Stimulated activated CD8-positive, alpha-beta memory T cell treated with anti-CD3 and anti-CD28 coated beads, Interleukin-7, amount 100 ng/mL, for 4 hours (primary cell): ENCODE measurements at places on chromosomes 3 and 15.

- DNase-seq: peak; percentile 51
Measured at GRCh38 chr15:66702035-66702786, at the start of gene SMAD6. Gene SMAD6 (plus strand): TSS chr15:66702236. CDS start chr15:66703259, 1,023 bp downstream.

DNA sequence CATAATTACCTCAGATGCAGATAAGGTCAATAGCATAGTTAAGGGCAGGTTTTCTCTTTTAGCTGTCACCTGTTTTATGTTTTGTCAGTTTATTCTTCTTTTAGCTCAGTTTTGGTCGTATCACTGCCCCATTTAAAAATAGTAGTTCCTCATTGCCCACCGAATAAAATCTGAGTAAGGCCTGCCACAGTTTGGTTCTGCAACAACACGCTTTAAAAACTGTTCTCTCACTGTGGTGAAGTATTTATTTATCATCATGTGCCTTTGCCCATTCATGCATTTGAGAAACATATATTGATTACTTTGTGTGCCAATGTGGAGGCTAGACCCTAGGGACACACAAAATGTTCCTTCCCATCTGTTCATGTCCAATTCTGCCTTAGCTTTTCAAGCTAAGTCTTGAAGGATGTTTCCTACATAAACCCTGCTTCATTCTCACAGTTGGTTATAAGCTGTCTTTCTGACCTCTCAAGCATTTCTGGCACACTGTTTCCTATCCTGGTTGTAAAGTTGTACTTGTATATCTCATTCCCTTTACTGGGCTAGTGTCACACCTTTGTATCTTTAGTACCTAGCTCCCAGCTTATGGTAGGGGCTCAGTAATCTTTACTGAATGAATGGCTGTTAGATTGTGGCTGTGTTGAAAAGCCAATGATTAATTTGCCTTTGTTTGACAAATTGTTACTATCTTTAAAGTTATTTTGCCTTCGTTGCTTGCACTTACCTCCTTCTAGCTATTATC is 23.9 kb downstream of the AKAP13 start:
- DNase-seq: no peak

- no peak for DNase-seq
Measured at GRCh38 chr15:99427210-99427609, 138.6 kb upstream of the MEF2A start.

DNA sequence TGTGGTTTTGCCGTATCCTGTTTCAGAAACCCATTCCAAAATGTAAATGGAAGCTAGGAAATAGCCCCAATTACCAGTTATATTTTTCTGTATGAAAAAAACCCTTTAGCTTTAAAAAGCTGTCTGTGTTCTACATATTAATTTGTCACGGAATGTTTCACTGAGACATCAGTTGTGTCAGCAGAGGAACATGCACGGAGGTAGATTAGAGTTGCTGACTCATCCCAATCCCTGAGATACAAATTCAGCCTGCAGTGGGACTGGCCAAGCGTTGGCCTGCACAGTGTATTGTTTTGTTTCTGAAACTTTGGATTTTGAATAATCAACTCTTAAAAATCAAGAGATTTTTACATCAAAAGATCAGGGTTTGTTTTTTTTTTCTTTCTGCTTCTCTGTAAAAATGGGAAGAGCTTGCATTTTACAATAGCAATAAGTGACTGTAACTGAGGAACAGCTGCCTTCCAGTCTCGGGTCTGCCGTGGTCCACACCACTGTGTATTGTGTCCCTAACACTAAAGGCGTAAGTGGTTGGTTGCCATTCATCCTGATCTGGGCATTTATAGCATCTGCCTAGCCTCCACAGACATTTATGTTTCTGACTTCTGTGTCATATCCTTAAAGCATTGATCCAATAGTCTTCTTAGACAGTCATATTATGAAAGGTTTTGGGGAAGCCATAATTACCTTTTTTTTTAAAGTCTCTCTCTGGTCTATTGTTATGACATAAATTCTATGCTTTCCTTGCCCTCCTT is 218.1 kb downstream of the ADAMTSL3 start:
- DNase-seq: no peak

- no peak for DNase-seq
Measured at GRCh38 chr3:153399636-153400035, 237.6 kb downstream of the RAP2B start.

DNA sequence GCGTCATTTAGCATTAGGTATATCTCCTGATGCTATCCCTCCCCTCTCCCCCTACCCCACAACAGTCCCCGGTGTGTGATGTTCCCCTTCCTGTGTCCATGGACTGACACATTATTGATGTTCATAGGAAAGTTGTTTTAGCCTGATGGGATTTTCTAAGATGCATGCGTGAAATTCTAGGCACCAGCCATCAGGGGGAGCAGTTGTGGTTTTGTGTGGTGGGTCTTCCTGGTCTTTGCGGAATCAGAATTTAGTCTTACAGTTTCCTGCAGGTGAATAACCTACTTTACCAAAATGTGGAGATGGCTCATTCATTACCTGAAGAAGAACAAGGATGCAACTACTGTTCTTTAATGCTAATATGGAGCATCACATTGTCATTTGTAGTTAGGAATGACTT is 455.0 kb upstream of the THBS1 start:
- DNase-seq: peak; percentile 2

GRCh38 chr15:65028338-65028737 is 1.1 kb downstream of the MTFMT start:
- DNase-seq: no peak

DNA sequence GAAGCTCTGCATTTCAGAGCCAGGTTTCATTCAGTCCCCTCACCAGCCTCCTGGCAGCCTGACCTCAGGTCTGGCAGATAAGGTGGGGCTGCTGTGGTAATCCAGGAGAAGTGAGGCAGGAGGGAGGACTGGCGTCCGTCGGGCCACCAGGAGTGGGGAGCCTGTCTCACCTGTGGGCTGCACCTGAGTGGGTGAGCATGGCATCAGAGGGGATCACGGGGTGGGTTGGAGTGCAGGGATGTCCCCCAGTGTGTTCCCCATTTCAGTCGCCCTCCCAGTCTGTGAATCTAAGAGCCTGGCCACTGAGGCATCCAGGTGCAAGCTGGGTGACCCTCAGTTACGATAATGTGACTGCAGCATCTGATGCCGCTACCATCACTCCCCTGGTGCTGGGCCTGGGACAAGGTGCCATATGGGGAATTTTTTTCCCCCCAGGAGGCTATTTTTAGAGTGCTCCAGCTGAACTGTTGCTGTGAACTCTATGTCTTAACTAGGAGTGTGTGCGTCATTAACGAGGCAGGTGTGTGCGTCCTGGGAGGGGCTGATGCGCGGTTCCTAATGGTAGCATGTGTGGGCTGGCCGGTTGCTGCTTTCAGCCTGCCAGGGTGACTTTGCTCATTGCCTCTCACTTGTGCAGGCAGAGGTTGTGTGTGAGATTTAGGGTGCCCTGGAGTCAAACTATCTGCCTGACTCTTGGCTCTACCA is 165.2 kb downstream of the SLCO3A1 start:
- DNase-seq: no peak

DNA sequence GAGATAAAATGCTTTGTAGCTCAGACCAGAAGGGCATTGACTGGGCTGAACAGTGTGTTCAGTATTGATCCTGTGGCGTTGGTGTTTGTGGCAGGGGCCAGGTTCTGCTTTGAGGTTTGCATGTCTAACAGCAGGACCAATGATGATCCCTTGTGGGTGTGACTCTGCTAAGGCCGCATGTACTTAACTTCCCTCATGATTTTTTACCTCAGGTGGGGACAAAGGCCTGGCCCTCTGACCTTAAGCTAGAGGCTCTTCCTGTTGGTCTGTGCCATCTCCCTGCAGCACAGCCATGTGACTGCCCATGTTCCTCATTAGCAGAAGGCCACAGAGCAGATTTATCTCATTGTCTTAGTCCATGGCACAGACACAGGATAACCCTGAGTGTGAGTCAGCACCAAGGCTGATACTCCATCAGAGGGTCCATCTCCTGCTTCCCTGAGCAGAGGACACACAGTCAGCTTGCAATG is 34.3 kb upstream of the BSN start:
- no peak for DNase-seq

- DNase-seq: no peak
Measured at GRCh38 chr15:63041974-63042876, at the start of gene TPM1. Gene TPM1 (plus strand): TSS chr15:63042747. CDS start chr15:63042830, 83 bp downstream.

GRCh38 chr15:88428053-88428452 is 39.1 kb downstream of the MRPL46 start:
- DNase-seq: no peak

DNA sequence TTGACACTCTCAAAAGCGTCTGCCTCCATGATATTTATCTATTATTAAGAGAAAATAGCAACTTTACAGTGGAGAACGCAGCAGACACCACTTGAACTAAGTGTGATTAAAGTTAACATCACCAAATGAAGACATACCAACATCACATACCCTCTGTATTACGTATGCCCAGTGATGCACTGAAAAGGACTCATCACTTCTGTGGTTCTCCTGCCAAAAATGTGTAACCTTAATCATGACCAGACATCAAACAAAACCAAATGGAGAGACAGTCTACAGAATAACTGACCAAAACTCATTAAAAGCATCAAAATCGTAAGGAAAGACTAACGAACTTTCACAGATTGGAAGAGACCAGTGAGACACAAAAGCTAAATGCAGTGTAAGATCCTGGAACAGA is 103.2 kb downstream of the PPP2R3A start:
- DNase-seq: no peak

GRCh38 chr3:56930706-56931105 is 129.0 kb upstream of the ARHGEF3 start:
- DNase-seq: no peak

- no peak for DNase-seq
Measured at GRCh38 chr3:39191111-39191510, 1.3 kb downstream of the XIRP1 start.

- no peak for DNase-seq
Measured at GRCh38 chr15:91072161-91072560, 27.9 kb upstream of the SV2B start.
